ENCODE measurements at places on chromosomes 2 and 18.

- DNase-seq, result no peak
These were observed 58.2 kb downstream of the KLHL14 start for GRCh38 chr18:32714571-32715148.

DNA sequence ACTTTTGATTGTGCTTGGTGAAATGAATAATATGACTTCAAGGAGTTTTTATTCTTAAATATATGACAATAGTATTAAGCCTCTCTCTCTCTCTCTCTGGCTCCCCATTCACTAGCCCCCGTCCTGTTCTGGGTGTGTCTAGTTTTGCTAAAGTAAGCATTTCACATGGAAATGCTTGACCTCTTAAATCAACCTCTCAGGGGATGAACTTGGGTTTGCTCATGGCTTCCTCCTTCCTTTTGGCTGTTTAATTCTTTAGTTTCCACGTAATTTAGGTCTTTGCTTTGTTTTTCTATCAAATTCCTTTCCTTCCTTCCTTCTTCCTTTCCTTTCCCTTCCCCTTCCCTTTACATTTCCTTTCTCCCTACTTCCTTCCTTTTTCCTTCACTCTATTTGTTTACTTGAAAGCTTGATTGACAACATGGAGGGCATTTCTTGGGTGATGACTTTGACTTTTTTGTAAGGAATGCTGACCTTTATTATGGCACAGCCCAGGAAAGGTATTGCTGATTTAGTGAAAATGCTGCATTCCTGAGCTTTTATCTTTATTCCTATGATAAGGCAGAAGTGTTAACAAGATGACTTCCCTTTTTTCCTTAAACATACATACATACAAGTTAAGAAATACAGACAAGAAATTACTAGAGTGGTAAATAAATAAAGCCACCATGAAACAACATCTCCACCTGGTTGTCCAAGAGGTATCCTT is 3.6 kb downstream of the DPP4 start:
- no peak for DNase-seq

- no peak for DNase-seq
These were observed 468.0 kb upstream of the PKDCC start for GRCh38 chr2:41579806-41580205.

- no peak for DNase-seq
These were observed 206.7 kb downstream of the HDAC4 start for GRCh38 chr2:239193925-239194677.

DNA sequence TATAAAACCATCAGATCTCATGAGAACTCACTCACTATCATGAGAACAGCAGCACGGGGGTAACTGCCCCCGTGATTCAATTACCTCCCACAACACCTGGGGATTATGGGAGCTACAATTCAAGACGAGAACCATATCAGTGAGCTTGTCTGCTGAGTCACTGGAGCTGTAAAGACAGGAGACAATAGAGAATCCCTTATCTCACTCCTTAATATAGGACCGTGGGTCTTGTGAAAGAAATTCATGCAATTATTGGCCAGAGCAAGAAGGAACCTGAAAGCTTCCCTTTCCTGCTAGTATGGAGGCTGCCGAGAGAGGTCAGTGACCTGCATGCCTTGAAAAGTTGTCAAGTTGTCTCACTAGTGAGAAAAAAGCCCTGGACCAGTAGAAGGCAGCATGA is 9.5 kb upstream of the TNFAIP6 start:
- no peak for DNase-seq

- no peak for DNase-seq
These were observed 89.9 kb downstream of the ACSL3 start for GRCh38 chr2:222950638-222951285.

DNA sequence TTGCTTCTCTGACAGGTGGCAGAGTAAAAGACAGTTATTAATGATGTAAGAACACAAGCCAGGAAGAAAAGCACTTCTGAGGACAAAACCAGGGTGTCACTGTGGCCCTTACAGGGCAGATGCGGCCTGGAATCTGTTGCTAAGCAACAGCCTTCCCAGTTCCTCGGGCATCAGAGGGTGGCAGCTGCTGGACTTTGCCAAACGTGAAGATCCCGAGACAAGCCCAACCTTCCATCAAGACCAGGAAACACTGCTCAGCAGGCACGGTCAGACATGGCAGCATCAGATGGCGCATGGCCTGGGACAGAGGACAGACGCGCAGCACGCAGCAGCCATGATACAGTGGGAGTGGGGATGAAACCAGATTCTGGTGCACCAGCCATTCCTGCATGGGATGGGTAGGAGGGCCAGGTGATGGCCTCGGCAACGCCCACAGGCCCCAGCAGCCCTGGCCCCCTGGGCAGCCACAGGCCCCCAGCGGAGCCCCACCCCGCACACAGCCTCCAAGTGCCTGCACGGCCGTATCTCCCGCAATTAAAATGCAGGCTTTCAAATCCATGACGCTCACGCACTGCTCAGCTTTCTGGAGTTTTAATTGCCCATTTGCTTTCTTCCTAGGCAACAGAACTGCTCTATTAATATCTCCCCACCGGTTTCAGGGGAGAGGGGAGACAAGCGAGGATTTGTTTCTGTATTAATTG is 89.0 kb downstream of the EIPR1 start:
- no peak for DNase-seq

GRCh38 chr18:33653231-33653630 is 75.2 kb downstream of the ASXL3 start:
- DNase-seq, result no peak

DNA sequence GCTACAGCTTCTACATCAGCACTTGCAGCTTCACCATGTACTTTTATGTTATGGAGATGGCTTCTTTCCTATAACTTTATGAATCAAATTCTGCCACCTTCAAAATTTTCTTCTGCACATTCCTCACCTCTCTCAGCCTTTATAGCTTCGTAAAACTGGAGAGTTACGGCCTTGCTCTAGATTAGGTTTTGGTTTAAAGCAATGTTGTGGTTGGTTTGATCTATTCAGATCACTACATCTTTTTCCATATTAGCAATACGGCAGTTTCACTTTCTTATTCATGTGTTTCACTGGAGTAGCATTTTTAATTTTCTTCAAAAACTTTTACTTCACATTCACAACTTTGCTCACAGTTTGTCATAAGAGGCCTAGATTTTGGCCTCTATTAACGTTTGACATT is 242.9 kb upstream of the GYPC start:
- no peak for DNase-seq

DNA sequence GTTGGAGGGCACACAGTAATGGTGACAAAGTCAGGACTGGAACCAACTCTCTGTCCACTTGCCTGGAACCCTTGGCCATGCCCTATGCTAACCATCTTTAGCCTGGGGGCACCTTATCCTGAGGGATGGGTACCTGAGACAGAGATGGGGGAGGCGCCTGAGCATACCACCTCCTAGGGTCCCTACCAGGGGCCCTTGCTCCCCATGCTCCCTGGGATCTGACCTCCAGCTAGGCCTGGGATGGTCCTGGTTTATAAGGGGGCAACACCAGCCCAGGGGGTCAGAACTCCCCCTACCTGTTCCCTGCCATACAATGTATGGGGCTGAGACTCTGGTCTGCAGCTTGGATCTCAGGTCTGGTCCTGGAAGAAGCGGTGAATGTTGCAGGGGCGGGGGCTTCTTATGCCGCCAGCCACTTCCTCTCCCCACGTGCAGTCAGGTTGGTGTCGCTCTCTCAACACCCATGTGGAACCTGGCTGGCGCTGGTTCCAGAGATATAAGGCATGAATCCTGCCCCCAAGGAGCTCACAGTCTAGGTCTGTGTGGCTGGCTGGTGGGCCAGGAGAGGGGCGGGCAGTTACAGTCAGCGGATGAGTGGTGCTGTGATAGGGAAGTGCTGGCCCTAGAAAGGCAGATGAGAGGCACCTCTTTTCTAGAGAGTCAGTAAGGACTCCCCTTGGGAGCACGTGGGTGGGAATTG is 3.8 kb upstream of the TOGARAM2 start:
- DNase-seq, result no peak

- peak; percentile 33 for DNase-seq
These were observed 62.3 kb upstream of the CCDC195 start for GRCh38 chr2:224778474-224778877.

DNA sequence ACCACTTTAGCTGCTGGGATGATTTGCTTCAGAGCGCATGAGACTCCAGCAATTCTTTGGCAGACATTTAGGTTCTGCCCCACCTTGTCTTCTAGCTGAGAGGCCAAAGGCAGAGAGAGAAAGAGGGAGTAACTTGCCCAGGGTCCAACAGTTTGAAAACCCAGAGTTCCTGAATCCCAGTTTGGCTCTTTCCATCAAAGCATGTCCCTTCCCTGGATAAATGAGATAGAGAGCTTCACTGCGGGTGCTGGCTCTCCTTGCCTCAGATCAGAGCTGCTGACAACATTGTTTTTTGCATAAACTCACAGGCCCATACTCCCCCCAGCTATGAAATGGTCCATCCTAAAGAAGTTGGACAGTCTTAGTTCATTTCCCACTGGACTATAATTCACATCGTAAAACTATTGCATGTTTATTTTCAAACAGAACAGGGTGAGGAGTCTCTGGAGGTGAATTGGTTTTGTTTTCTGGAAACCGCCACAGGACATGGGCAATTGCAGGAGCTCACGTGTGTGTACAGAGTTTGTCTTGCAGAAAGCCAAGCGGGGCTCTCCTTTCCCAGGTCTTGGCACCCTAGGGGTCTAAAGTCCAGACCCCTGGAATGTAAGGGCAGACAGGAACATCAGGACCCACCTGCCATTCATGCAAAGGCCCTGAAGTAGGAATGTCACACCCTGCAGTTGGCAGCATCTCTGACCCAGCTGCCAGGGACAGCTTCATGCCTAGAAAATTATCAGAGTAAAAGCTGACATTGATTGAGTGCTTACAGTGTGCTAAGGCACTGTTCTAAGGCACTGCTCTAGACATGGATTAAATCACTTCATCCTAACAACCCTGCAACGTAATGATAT is 25.0 kb upstream of the SLC14A2 start:
- no peak for DNase-seq

- DNase-seq, result no peak
These were observed 107.9 kb downstream of the PMAIP1 start for GRCh38 chr18:60007661-60008060.

- DNase-seq, result no peak
These were observed 352.3 kb downstream of the PARD3B start for GRCh38 chr2:204897561-204897960.

DNA sequence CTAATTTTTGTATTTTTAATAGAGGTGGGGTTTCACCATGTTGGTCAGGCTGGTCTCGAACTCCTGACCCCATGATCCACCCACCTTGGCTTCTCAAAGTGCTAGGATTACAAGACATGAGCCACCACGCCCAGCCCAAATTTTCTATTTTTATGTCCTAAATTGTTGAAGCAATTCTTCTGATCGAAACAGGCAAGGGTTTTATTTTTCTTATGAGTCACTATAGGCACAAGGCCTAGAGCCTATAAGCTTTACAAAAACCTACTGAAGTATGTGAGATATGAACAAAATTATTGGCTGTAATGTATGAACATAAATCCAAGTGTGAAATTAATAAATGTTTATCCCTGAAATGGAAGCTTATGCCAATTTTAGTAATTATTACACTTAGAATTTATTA is 464.2 kb upstream of the NRP2 start:
- DNase-seq, result no peak

GRCh38 chr18:57813245-57813644 is 10.1 kb upstream of the ATP8B1 start:
- no peak for DNase-seq

- peak; percentile 29 for DNase-seq
These were observed 3.2 kb downstream of the TEKT4 start for GRCh38 chr2:94874277-94874997.

DNA sequence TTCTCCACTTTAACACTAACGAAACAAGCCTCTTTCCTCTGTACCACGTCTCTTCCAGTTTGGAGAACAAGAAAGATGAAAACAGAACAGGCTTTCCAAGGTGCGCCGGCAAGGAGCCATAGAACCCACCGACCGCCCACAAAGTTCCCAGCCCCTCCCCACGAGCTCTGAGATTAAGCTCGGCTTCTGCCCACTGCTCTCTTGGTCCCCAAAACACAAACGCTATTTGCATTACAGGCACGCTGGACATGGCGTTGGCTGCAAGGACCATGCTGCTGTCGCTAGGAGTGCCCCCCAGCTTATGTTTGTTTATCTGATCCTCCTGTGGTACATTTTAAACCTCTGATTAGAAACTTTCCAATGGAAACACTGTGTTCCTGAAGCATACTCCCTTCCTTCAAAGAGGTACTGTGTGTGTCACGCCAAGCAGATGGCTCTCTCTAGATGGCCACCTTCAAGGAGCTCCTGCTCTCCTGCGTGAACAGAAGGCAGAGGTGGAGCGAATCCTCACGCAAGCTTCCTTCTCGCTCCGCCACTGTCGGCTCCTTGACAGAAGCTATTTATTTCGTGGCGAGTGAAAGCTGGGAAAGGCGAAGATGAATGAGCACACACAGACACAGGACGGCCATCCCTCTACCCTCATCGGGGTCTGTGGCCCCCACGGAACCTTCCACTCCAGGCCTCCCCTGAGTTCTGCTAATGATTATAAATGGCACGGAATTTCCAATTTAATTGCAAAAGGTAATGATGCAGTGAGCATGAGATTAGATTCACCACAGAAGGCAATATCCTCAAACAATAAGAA is 166.2 kb downstream of the EIPR1 start:
- no peak for DNase-seq

- DNase-seq, result no peak
These were observed 2.2 kb upstream of the SP5 start for GRCh38 chr2:170712653-170713542.

GRCh38 chr2:138548796-138549195 is 47.2 kb downstream of the SPOPL start:
- DNase-seq, result no peak

DNA sequence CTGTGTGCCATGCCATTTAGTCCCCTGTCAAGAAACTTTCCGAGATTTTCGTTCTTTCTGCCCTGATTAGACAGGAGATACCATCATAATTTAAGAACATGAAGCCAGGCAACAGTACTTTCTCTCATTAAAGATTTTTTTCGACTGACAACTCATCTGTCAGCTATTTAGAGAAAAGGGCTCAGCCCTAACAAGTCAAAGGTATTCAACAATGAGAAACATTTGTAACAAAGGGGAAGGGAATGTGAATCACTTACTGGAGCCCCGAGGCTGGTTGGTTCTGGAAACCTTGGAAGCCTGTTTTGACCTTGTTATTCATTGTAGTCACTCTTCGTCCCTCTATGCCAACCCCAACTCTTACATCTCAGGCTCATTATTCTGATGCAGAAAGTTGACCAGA is 199.4 kb downstream of the SPP2 start:
- no peak for DNase-seq

DNA sequence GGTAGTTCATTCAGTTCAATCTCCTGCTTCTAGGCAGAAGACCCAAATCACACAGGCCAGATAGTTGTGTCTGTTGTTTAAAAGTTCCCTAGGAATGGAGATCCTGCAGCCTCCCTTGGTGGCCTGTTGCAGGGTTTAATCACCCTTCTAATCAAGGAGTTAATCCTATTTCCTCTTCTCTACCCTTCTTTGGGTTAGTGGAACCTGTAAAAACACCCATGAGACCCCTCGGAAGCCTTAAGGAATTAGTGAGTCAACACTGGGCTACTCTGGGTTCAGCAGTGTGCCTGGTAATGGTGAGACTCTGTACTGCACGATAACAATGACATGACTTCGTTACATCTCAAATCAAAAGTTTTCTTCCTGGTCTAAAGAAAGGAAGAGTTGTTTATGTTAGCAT is 217.6 kb upstream of the NRP2 start:
- no peak for DNase-seq
